ENCODE measurements at places on chromosomes 1 and 21. TPM values are rescaled to one million over a fixed set of nuclear protein-coding genes. Genes with fewer than 3 reads are reported as not detected.

Gene PSRC1
- total RNA-seq: 0.24 TPM

Gene SEC16B
- total RNA-seq: not detected

Gene GNG12
- total RNA-seq: 0.16 TPM

Gene OR2T12
- not detected for total RNA-seq

Gene NLRP3
- 4.2 TPM for total RNA-seq

Gene CTSS
- total RNA-seq: 37.4 TPM

DNA sequence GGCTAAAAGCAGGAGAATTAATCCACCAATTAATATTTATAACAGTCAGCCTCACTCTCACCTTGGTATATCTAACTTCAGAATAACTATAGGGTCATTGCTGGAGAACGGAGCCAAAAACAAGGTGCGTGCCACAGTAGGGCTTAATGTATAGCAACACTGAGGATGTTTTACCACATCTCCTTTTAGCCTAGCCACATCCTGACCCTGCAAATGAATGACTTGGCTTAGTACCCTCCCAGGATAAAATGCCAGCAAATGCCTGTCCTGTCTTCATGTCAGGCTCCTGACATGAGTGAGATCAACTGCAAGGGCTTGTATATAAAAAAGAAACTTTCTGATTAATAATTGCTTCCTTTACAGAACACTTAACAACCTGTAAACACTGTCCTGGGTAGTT, 2.7 kb upstream of the CDC42BPA start:
- no peak for DNase-seq

DNA sequence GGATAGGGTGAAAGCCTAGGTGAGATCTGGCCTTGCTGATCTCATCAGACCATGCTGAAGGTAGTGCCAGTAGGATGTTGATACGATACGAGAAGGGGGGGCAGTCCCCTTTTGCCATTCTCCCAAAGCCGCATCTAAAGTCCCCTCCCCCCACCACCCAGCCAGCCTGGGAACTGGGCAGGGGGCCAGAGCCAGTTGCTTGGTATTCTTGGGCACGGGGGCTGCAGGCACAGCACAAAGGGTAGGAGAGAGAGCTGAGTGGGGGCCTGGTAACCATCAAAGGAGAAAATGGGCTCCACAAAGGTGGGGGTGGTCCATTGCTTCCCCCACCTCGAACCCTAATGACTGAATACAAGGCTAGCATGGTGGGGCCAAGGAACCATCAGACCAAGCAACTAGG, 5.4 kb downstream of the PEA15 start:
- no peak for DNase-seq

DNA sequence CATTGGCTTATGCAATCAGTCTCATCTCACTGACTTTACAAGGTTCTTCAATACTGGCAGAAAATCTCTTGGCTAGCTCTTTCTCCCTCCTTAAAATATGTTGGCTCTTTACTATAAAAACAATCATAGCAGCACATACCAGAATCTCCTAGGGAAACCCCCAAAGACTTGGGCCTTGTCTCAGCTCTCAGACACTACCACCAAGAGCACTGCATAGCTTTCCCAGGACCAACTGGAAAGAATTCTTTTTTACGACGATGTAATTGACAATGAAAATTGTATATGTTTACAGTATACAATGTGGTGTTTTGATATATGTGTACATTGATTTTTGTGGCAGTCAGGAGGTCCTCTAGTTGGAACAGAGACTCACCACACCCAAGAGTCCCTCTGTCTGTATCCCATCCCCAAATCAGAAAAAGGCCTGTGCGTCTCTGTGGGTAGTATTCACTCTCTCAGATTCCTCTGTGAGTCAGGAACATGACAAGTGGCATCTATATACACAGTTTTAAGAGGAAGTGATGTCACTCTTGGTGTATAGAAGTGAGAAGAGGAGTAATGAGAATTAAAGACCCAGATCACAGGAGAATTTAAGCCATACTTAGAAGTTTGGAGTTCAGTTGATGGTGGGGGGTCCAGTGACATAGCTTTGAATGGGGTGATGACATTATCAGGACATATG, 21.1 kb downstream of the SMAP2 start:
- peak; percentile 36 for DNase-seq

DNA sequence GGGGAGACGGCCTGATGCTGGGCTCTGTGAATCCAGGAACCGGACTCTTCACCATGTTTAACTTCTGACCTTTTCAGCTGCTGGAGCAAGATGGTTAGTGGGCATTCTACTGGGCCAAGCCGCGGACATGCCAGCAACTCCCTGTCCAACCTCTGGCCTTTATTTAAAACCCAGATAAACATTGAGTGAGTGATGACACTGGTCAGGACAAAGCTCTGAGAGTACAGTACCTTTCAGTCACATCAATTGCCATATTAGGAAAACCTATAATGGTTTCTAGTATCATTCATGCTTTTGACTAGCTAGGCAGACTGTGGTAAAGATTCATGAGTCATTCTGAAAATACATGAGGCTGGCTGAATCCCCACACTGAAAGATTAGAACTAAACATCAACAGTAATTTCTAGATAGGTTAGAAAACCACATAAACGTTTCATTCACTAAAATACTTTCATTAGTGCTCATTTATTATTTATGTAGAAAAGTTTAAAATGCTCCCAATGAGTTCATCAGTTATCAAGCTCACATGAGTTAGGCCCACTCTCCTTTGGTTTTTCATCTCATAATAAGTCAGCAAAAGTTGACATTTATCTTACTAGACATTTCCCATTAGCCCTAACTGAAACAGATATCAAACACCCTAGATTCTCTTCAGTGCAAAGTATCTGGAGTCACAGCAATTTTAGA, 7.1 kb upstream of the ACTA1 start:
- DNase-seq: no peak

DNA sequence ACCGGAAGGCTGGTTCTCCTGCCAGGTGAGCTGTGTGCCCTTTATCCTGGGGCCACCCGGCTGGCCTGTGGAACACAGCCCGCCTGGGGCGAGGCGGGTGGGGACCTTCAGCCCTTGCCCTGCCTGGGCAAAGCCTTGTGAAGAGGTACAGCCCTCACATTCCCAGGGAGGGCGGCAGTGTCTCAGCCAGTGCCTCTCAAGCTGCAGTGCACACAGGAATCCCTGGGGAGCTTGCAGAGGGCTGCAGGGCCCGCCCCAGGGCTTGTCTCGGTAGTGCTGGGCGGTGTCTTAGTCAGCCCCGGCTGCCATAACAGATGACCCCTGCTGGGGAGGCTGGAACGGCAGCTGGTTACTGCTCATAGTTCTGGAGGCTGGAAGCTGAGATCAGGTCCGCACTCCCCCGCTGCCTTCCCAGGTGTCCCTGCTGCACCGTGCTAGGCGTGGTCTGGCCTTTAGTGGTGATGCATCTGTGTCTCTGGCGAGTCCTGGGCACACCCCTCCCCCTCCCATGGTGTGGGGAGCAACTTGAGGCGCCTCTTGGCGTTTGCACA, 12.6 kb downstream of the DFFB start:
- DNase-seq: no peak

DNA sequence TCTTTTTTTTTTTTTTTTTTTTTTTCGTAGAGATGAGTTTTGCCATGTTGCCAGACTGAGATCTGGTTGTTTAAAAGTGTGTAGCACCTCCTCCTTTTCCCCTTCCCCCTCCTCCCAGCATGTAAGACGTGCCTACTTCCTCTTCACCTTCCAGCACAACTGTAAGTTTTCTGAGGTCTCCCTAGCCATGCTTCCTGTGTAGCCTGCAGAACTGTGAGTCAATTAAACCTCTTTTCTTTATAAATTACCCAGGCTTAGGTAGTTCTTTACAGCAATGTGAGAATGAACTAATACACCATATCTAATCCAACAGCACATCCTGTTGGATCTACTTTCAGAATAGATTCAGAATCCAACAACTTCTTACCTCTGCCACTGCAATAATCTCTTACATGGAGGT, 111.1 kb downstream of the CLIC6 start:
- DNase-seq: no peak

- DNase-seq: no peak
Observed at GRCh38 chr1:167996266-167996665, 59.4 kb upstream of the MPC2 start.

DNA sequence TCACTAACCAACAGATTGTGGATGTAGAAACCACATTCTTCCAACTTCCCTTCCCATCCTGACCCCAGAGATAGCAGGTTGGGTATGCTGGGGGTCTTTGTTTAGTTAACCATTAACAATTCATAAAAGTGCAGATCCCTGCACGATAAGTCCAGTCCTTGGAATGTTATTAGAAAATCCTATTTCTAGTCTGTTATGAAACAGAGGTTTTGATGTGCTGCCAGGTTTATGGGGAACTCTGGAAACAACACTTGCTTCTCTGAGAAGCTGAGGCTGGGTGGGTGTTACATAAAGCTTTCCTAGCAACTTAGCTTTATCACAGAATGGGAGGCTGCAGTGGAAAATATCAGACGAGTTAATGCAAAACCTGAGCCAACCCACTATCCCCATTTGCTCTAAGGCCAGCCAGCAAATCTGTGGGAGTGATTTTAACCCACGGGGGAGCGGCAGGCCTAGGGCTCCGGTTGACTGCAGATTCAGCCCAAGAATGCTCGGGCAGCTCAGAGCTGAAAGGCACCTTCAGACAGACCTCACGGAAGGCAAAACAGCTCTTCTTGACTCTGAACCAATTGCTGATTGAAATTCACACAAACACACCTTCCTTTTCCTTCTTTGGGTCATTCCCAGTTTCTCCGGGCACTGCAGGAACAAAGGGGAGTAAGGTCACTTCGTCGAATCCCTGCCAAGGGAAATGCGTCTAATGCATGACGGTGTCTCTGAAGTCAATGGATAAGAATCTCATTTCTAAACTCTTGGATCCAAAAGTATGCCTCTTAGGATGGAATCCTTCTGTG, 111.7 kb upstream of the IRF2BP2 start:
- no peak for DNase-seq

- no peak for DNase-seq
Observed at GRCh38 chr1:111556325-111557037, 53.0 kb upstream of the ADORA3 start.

DNA sequence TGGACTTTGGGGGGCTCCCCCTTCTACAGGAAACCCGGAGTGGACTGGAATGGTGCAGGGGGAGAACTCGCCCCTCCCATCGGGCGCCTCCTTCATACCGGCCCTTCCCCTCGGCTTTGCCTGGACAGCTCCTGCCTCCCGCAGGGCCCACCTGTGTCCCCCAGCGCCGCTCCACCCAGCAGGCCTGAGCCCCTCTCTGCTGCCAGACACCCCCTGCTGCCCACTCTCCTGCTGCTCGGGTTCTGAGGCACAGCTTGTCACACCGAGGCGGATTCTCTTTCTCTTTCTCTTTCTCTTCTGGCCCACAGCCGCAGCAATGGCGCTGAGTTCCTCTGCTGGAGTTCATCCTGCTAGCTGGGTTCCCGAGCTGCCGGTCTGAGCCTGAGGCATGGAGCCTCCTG, at the start of gene TNFRSF14:
TSS of gene TNFRSF14 (plus strand) at position 95 of the 401 bp plus-strand sequence. CDS start at position 389, 294 bp downstream.
- peak; percentile 70 for DNase-seq

DNA sequence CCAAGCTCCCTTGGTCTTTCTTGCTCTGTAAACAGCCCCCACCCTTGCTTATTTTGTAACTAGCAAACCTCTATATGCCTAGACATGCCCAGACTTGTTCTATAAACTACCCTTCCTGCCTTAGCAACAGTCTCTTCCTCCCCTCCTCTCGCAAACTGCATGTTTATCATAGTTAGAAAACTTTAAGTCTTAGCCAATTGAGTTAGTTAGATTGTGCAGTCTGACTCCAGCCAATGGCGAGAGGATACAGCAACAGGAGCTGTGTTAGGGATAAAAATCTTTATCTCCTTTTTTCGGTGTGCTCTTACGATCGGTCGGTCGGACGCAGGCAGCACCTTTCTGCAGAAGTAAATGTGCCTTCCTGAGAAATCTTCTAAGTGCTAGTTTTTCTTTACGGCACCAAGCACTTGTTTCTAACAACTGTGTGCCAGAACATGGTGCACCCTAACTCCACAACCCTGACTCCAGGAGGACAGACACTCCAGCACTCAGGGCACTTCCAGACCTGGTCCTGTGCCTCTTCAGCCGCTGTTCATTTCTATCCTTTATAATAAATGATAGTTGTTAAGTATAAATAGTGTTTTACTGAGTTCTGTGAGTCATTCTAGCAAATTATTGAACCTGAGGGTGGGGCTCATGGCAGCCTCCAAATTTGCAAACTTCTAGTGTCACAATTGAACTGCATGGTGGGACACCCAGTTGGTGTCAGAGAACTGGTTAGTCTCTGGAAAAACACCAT, 25.7 kb upstream of the GNG4 start:
- DNase-seq: no peak

- peak; percentile 56 for DNase-seq
Observed at GRCh38 chr1:12618965-12619791, 1.2 kb upstream of the DHRS3 start.

DNA sequence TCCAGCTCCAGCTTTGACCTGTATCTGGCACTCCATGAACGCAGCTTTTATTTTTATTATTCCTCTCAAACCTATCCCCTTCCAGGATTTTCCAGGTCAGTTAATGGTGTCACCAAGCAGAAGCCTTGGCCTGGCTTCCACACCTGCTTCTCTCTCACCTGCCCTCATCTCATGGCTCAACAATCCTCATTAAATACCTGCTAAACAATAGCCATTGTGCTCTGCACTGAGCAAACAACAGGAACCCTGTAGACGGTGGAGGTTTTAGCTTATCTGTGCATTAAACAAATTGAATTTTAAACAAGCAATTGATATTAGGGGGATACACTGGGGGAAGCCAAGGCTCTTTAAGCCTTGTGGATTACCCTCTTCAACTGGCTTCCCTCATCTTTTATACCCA, 15.3 kb downstream of the PYCR2 start:
- DNase-seq: no peak

DNA sequence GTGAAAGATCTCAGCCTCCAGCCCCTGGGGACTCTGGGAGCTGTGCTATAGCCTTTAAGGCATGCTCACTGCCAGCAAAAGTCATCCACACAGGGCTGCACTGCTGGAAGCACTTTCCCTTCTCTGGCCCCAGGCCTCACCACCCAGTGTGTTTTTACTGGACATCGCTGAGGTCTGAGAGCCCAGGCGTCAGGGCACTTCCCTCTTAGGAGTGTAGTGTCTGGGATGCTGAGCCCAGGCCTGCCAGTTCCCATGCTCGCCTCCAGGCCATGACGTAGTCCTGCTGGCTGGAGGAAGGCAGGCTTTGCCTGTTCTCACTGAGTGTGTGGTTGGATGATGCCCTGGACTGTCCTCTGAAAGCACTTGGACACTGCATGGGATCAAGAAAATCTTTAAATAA, 101.2 kb downstream of the GDAP2 start:
- DNase-seq: no peak

DNA sequence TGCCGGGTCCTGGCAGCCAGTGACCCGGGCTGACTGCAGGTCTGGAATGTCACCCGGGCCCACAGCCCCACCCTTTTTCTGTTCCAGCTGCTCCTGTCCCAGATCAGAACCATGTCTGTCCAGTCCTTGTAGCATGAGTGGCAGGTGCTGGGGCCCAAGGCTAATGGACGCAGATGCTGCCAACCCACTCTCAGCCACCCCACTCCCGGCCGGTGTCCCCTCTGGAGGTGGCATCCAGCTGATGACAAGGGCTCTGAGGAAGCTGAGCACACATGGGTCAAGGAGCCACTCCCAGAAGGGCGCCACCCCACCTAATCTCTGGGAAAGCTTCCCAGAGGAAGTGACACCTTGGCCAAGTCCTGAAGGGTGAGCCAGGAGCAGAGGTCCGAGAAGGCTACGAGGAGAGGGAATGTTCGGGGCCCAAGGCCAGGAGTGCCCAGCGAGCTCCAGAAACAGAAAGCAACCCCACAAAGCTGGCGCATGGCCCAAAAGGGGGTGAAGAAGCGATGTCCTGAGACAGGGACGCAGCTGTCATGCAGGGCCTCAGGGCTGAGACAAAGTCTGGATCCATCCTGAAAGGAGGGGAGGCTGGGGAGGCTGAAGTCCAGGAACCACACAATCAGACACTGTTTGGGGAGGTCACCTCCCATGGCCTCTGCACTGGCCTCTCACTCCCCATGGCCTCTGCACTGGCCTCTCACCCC, 39.5 kb downstream of the ACOT7 start:
- no peak for DNase-seq

- no peak for DNase-seq
Observed at GRCh38 chr1:3049905-3050304, 19.1 kb upstream of the PRDM16 start.

Measured in activated T-cell treated with anti-CD3 and anti-CD28 coated beads, Interleukin-2, amount 50 U/mL, for 4 hours (primary cell).